ENCODE measurements at places on chromosomes 11 and 22. TPM values are rescaled to one million over a fixed set of nuclear protein-coding genes. Genes with fewer than 3 reads are reported as not detected.

Gene SUSD2
- total RNA-seq, result 2.6 TPM

Gene MRGPRE
- 0.16 TPM for total RNA-seq

DNA sequence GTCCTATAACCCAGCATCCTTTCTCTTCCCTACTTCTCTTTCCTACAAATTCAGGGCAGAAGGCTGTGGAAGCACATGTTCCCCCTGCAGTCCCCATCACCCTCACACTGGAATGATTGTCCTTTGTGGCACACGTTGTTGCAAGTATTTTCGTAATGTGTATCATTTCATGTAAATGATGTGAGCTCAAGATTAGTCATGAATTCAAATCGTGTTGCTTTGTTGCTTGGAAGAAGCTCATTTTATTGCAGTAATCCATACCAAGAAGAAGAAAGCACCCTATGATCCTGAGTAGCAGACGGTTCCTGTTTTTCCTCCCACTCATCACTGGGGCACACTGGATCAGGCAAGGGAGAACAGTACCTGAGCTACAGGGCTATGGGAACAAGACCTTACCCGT, 173.4 kb downstream of the NCAM1 start:
- DNase-seq, result no peak

DNA sequence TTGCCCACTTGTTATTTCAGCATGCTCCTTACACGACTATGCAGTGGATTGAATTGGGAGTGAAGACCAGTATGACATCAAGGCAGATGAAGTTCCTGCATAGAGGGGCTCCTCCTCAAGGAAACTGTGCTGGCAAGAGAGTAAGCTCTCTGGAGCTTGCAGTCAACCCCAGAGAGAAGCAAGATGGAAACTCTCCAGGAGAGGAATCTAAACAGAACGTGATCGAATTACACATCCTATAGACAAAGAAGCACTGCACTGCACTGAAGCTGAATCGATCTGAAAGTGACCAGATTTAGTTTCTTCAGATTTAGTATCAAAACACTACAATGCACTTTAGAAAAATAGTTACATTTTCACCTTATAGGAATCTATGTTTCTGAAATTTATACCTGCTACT, 947.7 kb upstream of the TENM4 start:
- no peak for DNase-seq

- no peak for DNase-seq
Observed at GRCh38 chr11:86219311-86220193, 25.0 kb upstream of the EED start.

- DNase-seq, result no peak
Observed at GRCh38 chr11:9839550-9839949, 175.7 kb downstream of the SWAP70 start.

- no peak for DNase-seq
Observed at GRCh38 chr11:120029321-120029720, 108.6 kb downstream of the TRIM29 start.

Data from Right ventricle myocardium superior (tissue), 1 donor.